ENCODE measurements at places on chromosomes 4 and X. TPM values are rescaled to one million over a fixed set of nuclear protein-coding genes. Genes with fewer than 3 reads are reported as not detected.

DNA sequence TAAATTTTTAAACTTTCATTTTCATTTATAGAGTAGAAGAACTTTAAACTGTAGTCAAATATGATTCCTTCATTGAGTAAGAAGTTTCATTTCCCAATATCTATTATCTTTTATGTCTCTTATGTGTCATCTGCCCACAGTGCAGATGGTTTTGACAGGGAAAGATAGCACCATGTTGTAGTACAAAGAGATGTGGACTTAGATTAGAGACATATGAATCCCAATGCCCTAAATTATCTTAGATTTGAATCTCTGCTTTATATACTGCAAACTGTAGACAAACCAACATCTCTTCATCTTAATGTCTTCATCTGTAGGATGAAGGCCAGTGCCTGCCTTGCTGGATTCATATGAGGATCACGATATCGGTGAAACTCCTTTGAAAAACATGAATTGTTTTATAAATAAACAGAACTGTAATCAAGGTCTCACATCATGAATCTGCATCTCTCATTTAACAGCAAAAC lies 217.5 kb downstream of the BANK1 start:
- DNase-seq: no peak

GRCh38 chr4:41723286-41723685 lies 25.2 kb downstream of the PHOX2B start:
- no peak for DNase-seq

- peak; percentile 70 for DNase-seq
These were observed 42.0 kb downstream of the MAP7D3 start for GRCh38 chrX:136209016-136209738.

Gene WDR45
- total RNA-seq: 28.5 TPM

GRCh38 chrX:70196961-70197720 lies 19.9 kb downstream of the DGAT2L6 start:
- peak; percentile 57 for DNase-seq

Gene CXXC4
- 0.67 TPM for total RNA-seq

Gene PCDH18
- 35.6 TPM for total RNA-seq

Gene SERTM2
- 0.30 TPM for total RNA-seq

GRCh38 chr4:42048394-42048793 lies 58.1 kb downstream of the SLC30A9 start:
- DNase-seq: no peak

GRCh38 chr4:33090910-33091309 lies 2370.7 kb downstream of the PCDH7 start:
- no peak for DNase-seq

GRCh38 chrX:74232859-74233258 lies 71.1 kb upstream of the ZCCHC13 start:
- DNase-seq: no peak

GRCh38 chrX:27840881-27841280 lies 33.1 kb downstream of the MAGEB10 start:
- DNase-seq: no peak

Gene FAM9C
- 0.07 TPM for total RNA-seq

- DNase-seq: no peak
These were observed 61.6 kb upstream of the NAP1L5 start for GRCh38 chr4:88759039-88759894.

Gene FHIP1A
- 24.2 TPM for total RNA-seq

GRCh38 chr4:184387351-184387750 lies 87.0 kb downstream of the IRF2 start:
- DNase-seq: no peak

GRCh38 chr4:30720021-30720660 lies at the start of gene PCDH7:
Gene PCDH7 (plus strand): TSS chr4:30720369. CDS start chr4:30721423, 1,054 bp downstream.
- DNase-seq: peak; percentile 73

Gene SLC49A3
- total RNA-seq: 4.1 TPM

Gene ARMCX1
- total RNA-seq: 33.0 TPM

Gene HHIP
- total RNA-seq: 0.52 TPM

DNA sequence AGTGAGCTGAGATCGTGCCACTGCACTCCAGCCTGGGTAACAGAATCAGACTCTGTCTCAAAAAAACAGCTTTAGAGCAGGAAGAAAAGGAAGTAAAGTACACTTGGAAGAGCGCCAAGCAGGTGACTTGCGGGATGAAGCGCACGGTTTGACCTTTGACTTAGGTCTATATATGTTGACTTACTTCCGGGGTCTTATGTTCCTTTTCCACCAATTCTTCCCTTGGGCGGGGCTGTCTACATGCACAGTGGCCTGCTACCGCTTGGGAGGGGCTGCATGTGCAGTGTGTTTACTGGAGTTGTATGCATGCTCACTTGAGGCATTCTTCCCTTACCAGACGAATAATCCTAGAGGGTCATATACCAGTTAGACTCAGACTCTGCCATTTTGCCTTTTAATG lies 108.6 kb downstream of the APOOL start:
- no peak for DNase-seq

Gene ADGRG2
- total RNA-seq: 7.8 TPM

Gene SATL1
- 0.11 TPM for total RNA-seq

- DNase-seq: no peak
These were observed 470.5 kb downstream of the BCOR start for GRCh38 chrX:39627257-39627656.

Gene KIAA1210
- total RNA-seq: not detected

- DNase-seq: no peak
These were observed 32.4 kb upstream of the CT47C1 start for GRCh38 chrX:119040432-119040831.

Measured in H7 (cell line).